ENCODE measurements at places on chromosomes 7 and 10. TPM values are rescaled to one million over a fixed set of nuclear protein-coding genes. Genes with fewer than 3 reads are reported as not detected.
A peak's percentile ranks its signal among the peaks of the same experiment; 100 is the strongest.

The RAMP3 gene
- 255 TPM for total RNA-seq

The MKX gene
- 1.7 TPM for total RNA-seq

The TRIM73 gene
- 4.4 TPM for total RNA-seq

The WIPF3 gene
- total RNA-seq = 0.67 TPM

The VSTM4 gene
- total RNA-seq = 19.5 TPM

- no peak overlapping the region for H3K27ac ChIP-seq
- no peaks in the 10 kb centered on the region for H3K36me3 ChIP-seq
- H3K27me3 ChIP-seq = no peaks in the 10 kb centered on the region
- no peak for DNase-seq
- H3K4me1 ChIP-seq = peaks cover 13% of the 10 kb centered on the region
These were observed 33.3 kb downstream of the EGFR start for GRCh38 chr7:55052081-55052480.

GRCh38 chr7:112422842-112423496, 27.3 kb upstream of the IFRD1 start:
- no peaks in the 10 kb centered on the region for H3K36me3 ChIP-seq
- H3K27ac ChIP-seq = peak overlapping the region; percentile 26
- peak; percentile 64 for DNase-seq
- no peaks in the 10 kb centered on the region for H3K27me3 ChIP-seq
- H3K4me3 ChIP-seq = no peak overlapping the region
- H3K4me1 ChIP-seq = peaks cover 14% of the 10 kb centered on the region

GRCh38 chr10:124619195-124619594, 125.0 kb downstream of the FAM53B start:
- peak overlapping the region; percentile 55 for H3K27ac ChIP-seq
- peaks cover 12% of the 10 kb centered on the region for H3K4me1 ChIP-seq
- H3K36me3 ChIP-seq = peaks cover 9% of the 10 kb centered on the region
- H3K27me3 ChIP-seq = no peaks in the 10 kb centered on the region
- no peak for DNase-seq

- no peak for DNase-seq
- H3K27ac ChIP-seq = no peak overlapping the region
- H3K4me3 ChIP-seq = no peak overlapping the region
- H3K27me3 ChIP-seq = peaks cover 90% of the 10 kb centered on the region
These were observed 1.2 kb upstream of the UNCX start for GRCh38 chr7:1231214-1232102.

DNA sequence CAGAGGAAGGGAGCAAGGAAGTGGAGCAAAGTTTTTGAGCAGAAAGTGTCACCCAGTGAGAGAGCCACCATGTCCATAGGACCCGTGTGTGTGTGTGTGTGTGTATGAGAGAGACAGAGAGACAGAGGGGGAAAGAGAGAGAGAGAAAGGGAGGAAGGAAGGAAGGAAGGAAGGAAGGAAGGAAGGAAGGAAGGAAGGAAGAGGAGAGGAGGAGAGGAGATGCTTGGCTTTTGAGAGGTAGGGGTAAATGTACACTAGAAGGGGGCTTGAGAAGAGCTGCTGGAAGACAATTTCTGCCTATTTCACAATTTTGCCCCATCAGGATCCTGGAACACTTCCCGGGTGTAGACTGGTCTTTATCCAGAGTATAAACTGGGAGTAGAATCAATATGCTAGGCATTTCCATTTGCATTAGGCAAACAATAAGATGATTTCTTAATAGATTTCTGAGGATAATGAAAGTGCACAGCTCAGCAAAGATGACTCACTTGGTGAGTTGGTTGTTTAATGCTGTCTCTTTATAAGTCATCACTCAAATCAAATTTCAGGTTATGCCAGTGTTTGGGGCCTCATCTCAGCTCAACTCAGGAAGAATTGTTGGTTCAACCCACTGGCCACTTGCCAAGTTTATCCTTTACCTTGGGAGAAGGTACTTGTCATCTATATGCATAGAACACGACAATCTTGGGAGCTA, 70.0 kb upstream of the FAM13C start:
- no peaks in the 10 kb centered on the region for H3K4me1 ChIP-seq
- no peaks in the 10 kb centered on the region for H3K27me3 ChIP-seq
- H3K4me3 ChIP-seq = no peak overlapping the region
- DNase-seq = no peak
- H3K27ac ChIP-seq = no peak overlapping the region

DNA sequence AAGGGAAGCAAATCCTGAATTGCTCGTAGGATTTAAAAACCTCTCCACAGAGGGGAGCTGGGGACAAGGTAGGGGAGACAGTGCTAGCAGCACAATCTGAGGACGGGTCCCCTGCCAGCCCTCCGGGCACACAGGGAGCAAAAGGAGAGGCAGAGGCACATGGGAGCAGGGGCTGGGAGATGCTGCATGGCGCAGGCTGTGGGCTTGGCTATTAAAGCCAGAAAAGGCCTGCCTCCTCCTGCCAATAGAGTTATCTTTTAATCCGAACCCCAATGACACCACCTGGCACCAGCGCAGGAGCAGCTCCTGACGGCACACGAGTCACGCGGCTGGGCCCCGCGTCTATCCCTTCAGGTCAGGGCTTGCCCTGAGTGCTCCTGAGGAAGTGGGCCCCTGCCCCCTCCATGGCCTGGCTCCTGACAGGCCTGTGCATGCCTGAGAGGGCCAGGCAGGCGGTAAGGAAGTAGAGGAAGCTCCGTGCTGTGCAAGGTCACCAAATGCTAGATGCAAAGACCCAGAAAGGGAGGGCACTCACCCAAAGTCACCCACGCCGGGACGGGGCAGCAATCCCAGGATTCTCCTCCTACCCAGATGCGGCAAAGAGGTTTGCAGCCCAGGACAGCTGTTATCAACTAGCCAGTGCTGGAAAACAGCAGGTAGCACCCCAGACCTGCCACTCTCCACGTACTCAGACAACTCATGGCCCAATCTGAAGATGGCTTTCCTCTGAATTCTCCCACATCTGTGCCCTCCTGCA, 28.1 kb downstream of the DLG5 start:
- H3K4me3 ChIP-seq = no peak overlapping the region
- H3K36me3 ChIP-seq = no peaks in the 10 kb centered on the region
- DNase-seq = peak; percentile 69
- H3K4me1 ChIP-seq = peaks cover 17% of the 10 kb centered on the region
- no peak overlapping the region for H3K27ac ChIP-seq
- H3K27me3 ChIP-seq = no peaks in the 10 kb centered on the region

- no peaks in the 10 kb centered on the region for H3K36me3 ChIP-seq
- DNase-seq = no peak
- H3K4me3 ChIP-seq = no peak overlapping the region
- no peaks in the 10 kb centered on the region for H3K27me3 ChIP-seq
These were observed 675.2 kb upstream of the GALNT17 start for GRCh38 chr7:70456719-70457118.

- peaks cover 14% of the 10 kb centered on the region for H3K4me1 ChIP-seq
- H3K4me3 ChIP-seq = no peak overlapping the region
- H3K36me3 ChIP-seq = no peaks in the 10 kb centered on the region
- peak; percentile 60 for DNase-seq
- H3K27ac ChIP-seq = peak overlapping the region; percentile 45
These were observed 42.4 kb downstream of the TBATA start for GRCh38 chr10:70742537-70743429.

- no peaks in the 10 kb centered on the region for H3K27me3 ChIP-seq
- peak within 1 kb of the TSS; percentile 52 for H3K4me3 ChIP-seq
- peak; percentile 72 for DNase-seq
- H3K27ac ChIP-seq = no peak within 1 kb of the TSS
These were observed at the start of gene GRB10 for GRCh38 chr7:50782375-50783208. Gene GRB10, minus strand, starts transcription at chr7:50782896. Its CDS starts 50,574 bp downstream, at chr7:50732322.

DNA sequence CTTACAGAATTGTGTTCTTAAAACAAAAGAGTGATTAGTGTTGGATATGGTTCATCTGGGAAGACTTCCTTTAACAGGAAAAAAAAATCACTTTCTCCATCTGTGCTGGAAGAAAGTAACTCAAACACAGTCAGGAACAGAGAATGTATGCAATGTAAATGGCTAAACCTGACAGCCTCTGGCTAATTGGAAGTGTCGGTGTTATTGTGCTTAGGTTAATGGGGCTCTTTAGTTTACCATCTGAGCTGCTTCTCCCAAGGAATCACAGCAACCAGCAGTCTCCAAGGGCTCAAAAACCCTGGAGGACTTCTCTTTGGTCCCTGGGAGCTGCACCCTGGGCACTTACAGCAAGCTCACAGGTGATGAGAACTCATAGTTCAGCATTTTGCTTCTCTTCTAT, 724.5 kb downstream of the LRMDA start:
- no peaks in the 10 kb centered on the region for H3K36me3 ChIP-seq
- H3K4me3 ChIP-seq = no peak overlapping the region
- H3K27me3 ChIP-seq = no peaks in the 10 kb centered on the region
- H3K4me1 ChIP-seq = no peaks in the 10 kb centered on the region

GRCh38 chr10:73876157-73876556, 1.8 kb upstream of the CAMK2G start:
- no peak for DNase-seq
- H3K36me3 ChIP-seq = no peaks in the 10 kb centered on the region
- no peaks in the 10 kb centered on the region for H3K27me3 ChIP-seq

DNA sequence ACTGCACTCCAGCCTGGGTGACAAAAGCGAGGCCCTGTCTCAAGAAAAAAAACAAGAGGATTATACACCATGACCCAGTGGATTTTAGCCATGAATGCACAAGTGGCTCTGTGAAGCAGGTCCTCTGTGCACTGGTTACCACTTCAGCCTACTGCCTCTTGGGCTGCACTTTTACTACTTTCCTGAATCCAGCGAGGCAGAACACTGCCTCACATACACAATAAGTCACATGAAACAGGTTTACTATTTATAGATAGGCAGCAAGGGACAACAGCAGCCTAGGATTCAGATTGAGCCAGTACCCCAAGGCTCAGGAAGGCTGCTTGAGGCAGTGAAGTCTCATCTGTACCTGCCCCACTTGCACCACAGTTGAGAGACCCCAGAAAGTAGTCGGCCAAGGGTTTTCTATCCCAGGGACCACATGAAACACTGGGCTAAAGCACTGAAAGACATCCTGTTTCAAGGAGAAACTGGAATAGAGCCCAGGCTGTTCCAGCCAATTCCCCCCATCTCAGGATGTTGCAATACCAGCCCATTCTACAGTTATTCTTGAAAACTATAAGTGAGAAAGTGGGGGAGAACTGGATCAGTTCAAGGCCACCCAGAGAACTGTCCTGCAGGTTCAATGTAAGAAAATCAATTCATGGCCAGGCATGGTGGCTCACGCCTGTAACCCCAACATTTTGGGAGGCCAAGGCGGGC, 10.3 kb upstream of the OGDH start:
- H3K4me1 ChIP-seq = no peaks in the 10 kb centered on the region
- DNase-seq = no peak
- no peak overlapping the region for H3K4me3 ChIP-seq
- H3K27me3 ChIP-seq = no peaks in the 10 kb centered on the region
- no peaks in the 10 kb centered on the region for H3K36me3 ChIP-seq
- H3K27ac ChIP-seq = no peak overlapping the region

GRCh38 chr10:36597756-36598320, 527.6 kb upstream of the ANKRD30A start:
- no peaks in the 10 kb centered on the region for H3K27me3 ChIP-seq
- no peak for DNase-seq
- H3K27ac ChIP-seq = no peak overlapping the region
- no peak overlapping the region for H3K4me3 ChIP-seq

GRCh38 chr7:32618470-32618869, 123.2 kb downstream of the AVL9 start:
- no peak for DNase-seq
- no peaks in the 10 kb centered on the region for H3K27me3 ChIP-seq
- no peak overlapping the region for H3K27ac ChIP-seq

- DNase-seq = no peak
- no peak overlapping the region for H3K4me3 ChIP-seq
- H3K27ac ChIP-seq = no peak overlapping the region
- H3K27me3 ChIP-seq = no peaks in the 10 kb centered on the region
- no peaks in the 10 kb centered on the region for H3K4me1 ChIP-seq
These were observed 570.4 kb upstream of the ANKRD30A start for GRCh38 chr10:36555036-36555435.

GRCh38 chr10:88193018-88193417, 329.6 kb downstream of the PTEN start:
- DNase-seq = no peak
- H3K27me3 ChIP-seq = no peaks in the 10 kb centered on the region
- H3K36me3 ChIP-seq = no peaks in the 10 kb centered on the region

GRCh38 chr7:38607466-38607865, 23.7 kb downstream of the AMPH start:
- H3K4me1 ChIP-seq = no peaks in the 10 kb centered on the region
- H3K4me3 ChIP-seq = no peak overlapping the region
- DNase-seq = no peak
- H3K27ac ChIP-seq = no peak overlapping the region
- no peaks in the 10 kb centered on the region for H3K36me3 ChIP-seq

- no peak for DNase-seq
- H3K36me3 ChIP-seq = no peaks in the 10 kb centered on the region
- H3K4me1 ChIP-seq = no peaks in the 10 kb centered on the region
These were observed 11.3 kb upstream of the TOMM7 start for GRCh38 chr7:22833957-22834356.

Measured in upper lobe of right lung (tissue), 1 donor.